ENCODE measurements at places on chromosomes 16 and 17.

- DNase-seq = no peak
Observed at GRCh38 chr16:49637511-49637910, 218.4 kb downstream of the ZNF423 start.

DNA sequence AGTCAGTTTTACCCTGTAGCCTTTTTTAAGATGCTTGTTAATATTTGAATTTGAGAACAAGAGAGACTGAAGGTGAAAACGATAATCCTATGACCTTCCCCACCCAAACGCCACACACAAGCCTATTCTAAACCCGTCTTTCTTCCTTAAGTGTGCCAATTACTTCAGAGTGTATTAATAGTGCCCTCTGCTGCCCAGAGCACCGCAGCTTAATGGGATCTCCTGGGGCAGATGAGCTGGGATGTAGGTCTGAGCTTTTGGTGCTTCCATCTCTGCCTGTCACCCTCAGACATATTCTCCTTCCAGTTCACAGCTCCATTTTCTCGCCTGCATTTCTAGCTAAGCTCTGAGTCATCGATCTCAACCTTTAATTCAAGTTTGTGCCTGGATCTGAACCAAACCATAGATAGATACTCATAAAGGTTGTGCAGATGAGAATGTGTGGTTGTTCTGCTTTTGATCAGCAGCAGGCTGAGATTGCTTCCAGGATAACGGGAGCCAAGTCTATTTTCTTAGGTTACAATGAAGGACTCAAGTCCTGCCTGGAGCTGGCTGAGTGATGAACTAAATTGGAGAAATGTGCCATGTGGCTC lies 46.4 kb upstream of the CDH13 start:
- DNase-seq = peak; percentile 63

- DNase-seq = peak; percentile 47
Observed at GRCh38 chr16:75250089-75250808, 1.2 kb downstream of the BCAR1 start.

DNA sequence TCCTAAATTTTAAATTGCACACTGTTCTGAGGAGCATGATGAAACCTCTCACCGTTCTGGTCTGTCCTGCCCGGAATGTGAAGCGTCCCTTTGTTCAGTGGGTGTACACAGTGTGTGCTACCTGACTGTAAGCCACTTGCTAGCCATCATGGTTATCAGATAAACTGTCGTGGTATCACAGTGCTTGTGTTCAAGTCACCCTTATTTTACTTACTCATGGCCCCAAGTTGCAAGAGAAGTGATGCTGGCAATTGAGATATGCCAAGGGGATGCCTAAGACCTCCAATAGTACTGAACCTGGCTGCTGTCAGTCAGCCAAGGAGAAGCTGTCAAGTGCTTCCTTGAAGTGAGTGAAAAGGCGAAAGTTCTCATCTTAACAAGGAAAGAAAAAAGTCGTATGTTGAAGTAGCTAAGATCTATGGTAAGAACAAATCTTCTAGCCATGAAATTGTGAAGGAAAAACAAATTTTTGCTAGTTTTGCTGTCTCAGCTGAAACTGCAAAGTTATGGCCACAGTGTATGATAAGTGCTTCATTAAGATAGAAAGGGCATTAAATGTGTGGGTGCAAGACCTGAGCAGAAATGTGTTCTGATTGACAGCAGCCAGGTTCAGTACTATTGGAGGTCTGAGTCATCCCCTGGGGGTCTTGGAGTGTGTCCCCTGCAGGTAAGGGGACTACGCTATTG lies 5.8 kb downstream of the PIK3R6 start:
- no peak for DNase-seq

- peak; percentile 92 for DNase-seq
Observed at GRCh38 chr17:76547183-76547641, 7.4 kb downstream of the PRCD start.

DNA sequence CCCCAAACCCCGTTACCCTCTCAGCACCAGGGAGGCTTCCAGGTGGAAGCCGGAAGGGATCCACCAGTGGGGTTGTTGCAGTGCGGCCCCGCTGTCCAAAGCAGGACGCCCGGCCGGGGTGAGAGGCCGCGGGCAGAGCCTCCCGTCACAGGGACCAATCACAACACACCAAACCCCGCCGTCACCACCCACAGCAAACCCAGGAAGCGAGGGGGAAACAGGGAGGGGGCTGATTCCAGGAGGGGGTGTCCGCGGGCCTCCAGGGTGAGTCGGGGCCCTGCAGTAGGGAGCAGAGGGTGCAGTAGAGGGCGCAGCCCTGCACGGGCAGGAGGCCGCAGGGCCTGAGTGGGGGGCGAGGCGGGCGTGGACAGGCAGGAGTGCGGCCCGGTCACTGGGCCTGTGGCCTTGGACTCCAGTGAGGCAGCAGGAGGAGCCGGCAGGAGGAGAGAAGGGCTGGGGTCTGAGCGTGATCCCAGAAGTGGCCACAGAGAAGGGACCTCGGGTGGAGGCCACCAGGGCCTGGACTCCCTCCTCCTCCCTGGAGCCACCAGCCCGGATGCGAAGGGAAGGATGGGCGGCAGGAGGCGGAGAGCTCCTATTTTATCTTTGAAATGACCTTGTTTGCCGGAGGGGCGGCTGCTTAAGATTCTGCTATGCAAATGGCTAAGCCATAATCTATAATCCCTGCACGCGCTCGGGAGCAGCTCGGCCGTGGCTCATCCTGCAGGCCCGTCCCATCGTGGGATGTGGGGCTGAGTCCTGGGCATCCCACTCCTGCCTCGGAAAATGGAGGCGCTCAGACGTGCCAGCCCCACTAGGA lies 41.5 kb downstream of the ZFPM1 start:
- DNase-seq = no peak

DNA sequence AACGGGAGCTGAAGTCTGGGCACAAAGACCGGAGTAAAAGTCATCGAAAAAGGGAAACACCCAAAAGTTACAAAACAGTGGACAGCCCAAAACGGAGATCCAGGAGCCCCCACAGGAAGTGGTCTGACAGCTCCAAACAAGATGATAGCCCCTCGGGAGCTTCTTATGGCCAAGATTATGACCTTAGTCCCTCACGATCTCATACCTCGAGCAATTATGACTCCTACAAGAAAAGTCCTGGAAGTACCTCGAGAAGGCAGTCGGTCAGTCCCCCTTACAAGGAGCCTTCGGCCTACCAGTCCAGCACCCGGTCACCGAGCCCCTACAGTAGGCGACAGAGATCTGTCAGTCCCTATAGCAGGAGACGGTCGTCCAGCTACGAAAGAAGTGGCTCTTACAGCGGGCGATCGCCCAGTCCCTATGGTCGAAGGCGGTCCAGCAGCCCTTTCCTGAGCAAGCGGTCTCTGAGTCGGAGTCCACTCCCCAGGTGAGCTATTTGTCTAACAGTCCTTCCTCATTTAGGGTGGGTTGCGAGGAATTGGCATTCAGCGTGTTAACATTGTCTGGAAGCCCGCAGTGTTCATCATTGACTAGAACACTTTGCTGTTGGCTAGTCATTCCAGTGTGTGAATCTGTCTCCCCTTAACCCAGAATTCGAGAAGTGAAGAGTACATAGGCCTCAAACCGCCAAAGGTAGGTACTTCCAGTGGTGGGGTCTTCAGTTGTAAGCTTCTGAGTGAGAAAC lies 1.5 kb downstream of the CDK12 start:
- DNase-seq = peak; percentile 17

DNA sequence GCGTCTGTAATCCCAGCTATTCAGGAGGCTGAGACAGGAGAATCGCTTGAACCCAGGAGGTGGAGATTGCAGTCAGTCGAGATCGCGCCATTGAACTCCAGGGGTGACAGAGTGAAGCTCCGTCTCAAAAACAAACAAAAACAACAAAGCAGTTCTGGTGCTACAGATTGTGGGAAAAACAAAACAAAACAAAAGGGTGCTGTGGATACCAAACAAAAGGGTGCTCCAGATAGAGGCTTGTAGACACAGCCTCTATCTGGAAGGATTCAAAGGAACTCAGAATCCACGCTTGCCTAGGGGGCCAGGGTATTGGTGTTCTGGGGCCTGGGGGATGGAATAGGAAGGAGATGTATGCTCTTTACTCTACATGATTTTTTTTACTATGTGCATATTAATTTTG lies 2.5 kb downstream of the MYLK3 start:
- DNase-seq = no peak
